ENCODE measurements at places on chromosomes 7 and 10.
A peak's percentile ranks its signal among the peaks of the same experiment; 100 is the strongest.

DNA sequence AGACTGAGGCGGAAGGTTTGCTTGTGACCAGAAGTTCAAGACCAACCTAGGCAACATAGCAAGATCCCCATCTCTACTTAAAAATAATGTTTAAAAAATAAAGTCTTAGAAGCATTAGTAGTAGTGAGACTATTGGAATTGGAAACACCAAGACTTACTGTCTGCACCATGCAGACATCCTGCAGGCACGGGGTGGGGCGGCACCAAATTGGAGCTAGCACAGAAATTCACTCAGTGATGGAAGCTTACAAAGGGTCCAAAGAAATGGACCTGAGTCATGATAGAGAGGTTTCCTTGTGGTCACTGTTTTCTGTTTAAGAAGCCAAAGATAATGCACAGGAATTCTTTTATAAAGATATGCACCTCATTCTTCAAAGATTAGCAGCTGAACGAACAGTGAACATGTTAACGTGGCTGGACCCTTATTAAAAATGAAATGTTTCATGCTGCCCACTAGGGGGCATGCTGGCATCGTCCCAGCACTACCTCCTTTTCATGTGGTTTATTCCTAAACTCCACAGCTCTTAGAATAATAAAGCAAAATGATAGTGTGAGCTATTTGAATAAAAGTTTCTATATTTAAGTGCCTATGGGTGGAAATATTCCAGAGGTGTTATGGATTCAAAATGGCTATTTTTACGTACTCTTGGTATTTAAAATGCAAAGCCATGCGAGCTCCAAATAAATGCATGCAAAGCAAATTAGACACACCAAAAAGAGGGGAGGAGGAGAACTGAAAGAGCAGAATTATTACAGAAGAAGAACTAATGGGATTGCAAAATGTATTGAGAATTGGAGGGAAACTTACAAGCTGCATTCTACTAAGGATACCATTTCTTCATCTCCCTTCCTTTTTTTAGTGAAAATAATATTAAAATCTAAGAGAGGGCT lies 28.6 kb downstream of the PDSS1 start:
- peak; percentile 31 for DNase-seq

DNA sequence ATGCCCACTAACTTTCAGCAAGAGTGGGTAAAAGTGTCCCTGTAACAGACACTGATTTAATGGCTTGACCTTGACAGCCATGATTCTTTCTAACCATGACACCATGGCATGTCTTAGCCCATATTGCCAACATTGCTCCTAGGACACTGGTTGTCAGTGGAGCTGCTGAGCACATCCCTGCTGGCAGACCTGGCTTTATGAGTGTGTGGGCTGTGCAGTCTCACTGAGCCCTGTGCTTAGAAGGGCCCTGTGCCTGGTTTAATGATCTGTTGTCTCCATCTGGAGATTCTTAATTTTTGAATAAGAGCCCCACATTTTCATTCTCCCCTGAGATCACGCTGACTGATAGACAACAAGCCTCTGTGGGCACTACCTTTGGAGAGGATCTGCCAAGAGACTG lies 243.1 kb upstream of the KIAA1217 start:
- no peak for DNase-seq

GRCh38 chr7:24874791-24875190 lies 105.2 kb downstream of the OSBPL3 start:
- DNase-seq = no peak

GRCh38 chr10:58585435-58585834 lies 72.8 kb downstream of the BICC1 start:
- no peak for DNase-seq

GRCh38 chr7:156549636-156550035 lies 90.9 kb upstream of the RNF32 start:
- no peak for DNase-seq

- DNase-seq = no peak
These were observed 64.6 kb downstream of the CYP26A1 start for GRCh38 chr10:93138113-93138870.

DNA sequence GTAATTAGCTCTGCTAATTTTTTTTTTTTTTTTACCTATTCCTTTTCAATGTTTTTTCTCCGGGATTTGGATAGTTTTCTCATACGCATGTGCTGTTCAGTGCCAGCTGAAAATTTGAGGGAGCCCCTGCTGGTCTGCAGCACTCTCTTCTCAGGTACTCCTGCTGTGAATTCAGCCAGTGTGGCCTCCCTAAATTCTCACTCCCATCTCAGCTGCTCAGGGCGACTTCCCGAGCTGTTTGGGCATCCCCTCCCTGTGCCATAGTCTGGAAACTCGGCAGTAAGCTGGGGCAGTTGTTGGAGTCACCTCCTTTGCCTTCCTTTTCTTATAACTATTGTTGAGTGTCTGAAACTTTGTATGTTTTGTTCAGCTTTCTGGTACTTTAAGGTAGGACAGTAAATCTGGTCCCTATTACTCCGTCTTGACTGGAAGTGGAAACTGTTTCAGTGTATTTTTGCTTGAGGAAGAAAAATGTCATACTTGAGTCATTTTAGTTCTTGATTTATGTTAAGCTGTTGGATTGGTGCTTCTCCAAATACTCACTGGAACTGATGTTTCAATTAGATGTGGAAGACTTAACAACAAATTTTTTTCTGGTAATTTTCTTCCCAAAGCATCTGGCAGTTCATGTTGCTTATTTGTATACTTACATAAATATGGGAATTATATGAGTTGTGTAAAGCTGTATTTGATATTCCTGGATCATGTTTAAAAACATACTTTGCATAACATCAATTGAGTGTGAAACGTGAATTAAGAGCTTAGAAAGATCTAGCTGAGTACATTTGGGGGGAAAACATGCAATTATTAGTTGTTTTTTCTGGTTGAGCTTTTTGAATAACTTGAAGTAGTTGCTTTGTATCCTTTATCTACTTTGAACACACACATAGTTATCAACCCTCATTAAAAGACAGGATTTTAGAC lies 33.7 kb downstream of the MINPP1 start:
- DNase-seq = no peak

DNA sequence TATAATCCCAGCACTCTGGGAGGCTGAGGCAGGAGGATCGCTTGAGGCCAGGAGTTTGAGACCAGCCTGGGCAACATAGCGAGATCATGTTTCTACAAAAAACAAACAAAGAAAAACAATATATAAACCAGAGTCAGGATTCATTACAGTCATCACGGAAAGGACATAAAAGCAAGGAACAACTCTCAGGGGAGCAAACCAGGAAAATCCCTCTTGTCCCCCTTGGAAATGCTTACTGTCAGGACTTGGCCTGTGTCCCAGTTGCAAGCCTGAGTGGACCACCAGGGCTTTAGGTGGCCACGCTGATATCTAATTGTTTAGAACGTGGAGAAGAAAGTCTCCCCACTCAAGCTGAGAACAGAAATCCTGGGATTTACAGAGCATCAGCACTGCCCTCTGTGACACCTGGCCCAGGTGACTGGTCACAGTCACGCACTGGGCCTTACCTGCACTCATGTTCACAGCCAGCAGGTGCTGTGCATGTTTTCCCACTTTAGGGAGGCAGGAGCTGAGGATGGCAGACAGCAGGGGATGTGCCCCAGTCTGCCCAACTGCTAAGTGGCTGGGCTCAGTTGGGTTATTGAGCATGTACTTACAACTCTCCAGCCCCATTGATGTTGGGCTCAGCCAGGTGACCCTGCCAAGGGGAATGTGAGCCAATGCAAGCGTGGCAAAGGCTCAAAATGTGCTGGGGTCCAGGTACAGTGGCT lies 60.9 kb downstream of the TMEM130 start:
- no peak for DNase-seq

DNA sequence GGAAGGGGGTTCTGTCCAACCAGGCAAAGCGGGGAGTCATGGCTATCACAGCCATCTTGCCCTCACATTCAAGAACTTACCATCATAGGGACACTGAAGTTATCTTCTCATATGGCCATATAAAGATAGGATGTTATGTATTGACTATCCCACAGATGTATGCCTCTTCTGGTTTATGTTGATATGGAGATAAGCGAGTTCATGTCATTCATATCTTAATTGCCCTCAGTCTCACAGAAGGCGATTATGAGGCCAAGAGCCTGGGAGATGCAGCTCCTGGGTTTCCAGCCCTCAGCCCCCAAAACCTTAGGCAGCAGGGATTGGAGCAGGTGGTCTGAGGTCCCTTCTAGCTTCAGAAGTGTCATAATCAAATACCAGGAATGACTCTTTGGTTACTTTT lies 8.5 kb upstream of the ANKRD61 start:
- no peak for DNase-seq

GRCh38 chr7:155066417-155066950 lies 3.6 kb upstream of the HTR5A start:
- DNase-seq = no peak

- peak; percentile 48 for DNase-seq
These were observed 10.5 kb upstream of the GRID1 start for GRCh38 chr10:86376852-86377796.

GRCh38 chr10:30373596-30374327 lies 24.7 kb upstream of the MTPAP start:
- no peak for DNase-seq

GRCh38 chr10:3135006-3135405 lies 37.6 kb downstream of the PITRM1 start:
- no peak for DNase-seq

DNA sequence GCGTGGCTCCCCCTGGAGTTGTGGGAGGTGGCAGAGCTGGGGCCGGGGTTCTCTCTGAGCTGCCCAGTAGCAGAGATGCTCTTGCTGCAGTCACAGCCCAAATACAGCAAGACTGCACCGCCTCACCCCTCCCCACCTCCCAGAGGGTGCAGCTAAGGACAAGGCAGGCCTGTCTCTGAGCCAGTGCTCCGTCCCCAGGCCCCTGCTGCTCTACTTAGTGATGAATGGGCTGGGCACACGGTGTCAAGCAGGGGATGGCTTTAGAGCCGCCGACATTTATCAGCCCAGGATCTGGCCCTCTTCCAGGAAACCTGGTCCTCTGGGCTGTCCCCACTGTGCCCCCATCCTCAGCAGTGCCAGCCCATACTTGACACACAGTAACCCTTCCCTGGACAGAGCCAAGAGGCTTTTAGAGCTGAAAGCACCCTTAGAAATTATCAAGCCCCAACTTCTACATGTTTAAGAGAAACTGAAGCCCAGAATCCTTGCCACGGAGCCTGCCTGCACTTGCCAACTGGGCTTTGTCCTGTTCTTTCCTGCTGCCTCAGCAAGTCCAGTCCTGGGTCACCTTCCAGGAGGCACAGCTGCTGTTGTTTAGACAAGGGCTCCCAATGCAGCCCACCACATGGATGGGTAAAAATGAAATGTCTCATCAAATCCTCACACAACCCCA lies 137.1 kb upstream of the UNC5B start:
- DNase-seq = no peak

DNA sequence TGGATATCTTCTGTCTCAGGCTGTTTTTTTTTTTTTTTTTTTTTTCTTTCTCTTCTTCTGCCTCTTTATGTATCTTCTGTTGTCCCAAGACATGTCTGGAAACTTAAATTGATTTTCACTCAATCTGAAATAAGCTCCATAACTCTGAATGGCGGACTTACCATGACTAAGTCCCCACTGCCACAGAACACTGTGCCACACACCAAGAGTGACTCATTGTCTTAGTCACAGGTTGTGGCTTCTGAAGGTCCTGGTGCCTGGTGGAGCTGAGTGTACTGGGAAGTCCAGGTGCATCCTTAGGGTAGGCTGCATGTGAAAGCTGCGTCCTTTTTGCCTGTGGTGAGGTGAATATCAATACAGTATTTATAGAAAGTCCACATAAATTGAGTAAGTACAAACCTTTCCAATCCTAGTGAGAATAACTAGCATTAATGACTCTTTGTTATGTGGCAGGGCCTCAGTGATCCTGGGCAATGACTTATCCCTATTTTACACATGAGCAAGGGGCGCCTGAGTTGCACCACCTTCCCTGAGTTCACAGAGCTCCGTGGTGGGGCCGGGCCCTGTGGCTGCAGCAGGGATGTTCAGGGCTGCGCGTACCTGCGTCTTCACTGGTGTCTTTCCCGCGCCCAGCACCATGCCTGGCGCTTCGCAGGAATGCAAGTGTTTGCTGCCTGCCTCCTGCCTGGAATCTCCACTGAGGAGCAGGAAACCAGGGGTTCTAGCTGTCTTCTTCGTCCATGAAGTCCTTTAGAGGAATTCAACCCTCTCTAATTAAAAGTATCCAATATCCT lies 4.3 kb downstream of the PFKP start:
- no peak for DNase-seq

GRCh38 chr10:85986777-85987176 lies 379.8 kb downstream of the GRID1 start:
- no peak for DNase-seq

DNA sequence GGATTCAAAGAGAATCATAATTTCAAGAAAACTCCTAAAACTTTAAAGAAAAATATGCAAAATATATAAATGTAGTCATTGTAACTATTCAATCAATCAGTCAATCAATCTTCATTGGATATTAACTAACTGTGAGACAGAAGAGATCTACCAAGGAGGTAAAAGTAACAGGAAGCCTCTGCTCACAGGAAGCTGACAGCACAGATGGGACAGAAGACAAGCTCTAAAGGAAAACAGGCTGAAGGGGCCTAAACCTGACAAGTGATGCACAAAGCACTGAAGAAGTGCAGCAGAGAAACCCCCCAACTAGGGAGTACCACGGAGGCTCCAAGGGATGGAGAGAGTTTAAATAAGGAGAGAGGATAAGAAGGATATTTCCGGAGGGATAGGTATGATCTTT lies 173.0 kb downstream of the SKAP2 start:
- DNase-seq = no peak

- peak; percentile 69 for DNase-seq
These were observed 2.0 kb upstream of the TNRC18 start for GRCh38 chr7:5425507-5426225.

GRCh38 chr10:132570771-132571649 lies 33.4 kb downstream of the INPP5A start:
- DNase-seq = no peak

- DNase-seq = no peak
These were observed 21.3 kb upstream of the KPNA7 start for GRCh38 chr7:99229234-99229633.

DNA sequence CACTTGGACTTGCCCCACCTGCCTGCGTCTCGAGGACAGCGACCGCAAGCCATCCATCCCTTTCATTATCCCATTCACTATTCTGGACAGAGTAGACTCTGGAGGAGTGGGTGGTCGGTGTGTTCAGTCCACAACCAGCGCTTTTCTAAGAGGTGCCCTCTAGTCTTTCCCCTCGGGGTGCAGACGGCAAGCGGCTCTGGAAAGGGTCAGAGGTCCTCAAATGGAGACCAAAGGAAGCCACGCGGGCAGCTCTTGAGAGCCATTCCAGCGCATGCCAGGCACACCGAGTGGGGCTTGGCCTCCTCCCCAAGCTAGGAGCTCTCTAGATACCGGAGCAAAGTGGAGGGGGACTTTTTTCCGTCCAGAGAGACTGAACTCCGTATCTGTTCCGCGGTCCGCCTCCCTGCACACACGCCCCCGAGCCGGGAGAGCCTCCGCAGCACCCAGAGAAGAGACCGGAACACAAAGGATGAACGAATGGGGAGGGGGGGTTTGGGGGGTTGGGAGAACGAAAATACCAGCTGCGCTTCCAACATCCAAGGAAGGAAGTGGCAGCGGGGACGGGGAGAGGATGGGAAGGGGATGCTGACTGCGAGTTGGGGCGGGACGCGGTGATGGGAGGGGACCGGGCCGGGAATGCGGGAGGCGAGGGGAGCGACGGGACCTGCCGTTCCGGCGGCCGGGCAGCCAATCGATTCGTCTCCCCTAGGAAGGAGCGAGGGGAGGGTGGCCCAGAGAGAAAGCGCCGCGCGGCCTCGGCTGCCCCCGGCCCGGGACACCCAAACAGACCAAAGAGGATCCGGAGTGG lies 515 bp downstream of the GSDME start:
- DNase-seq = no peak

GRCh38 chr7:138873220-138873892 lies 75.4 kb upstream of the ATP6V0A4 start:
- DNase-seq = no peak

Data from pancreas (tissue), 10 donors.